ENCODE measurements at places on chromosomes 7 and 10. TPM values are rescaled to one million over a fixed set of nuclear protein-coding genes. Genes with fewer than 3 reads are reported as not detected.

The STEAP4 gene
- 3.5 TPM for polyA plus RNA-seq

GRCh38 chr7:14294637-14295036 lies 305.2 kb upstream of the ETV1 start:
- no peak for DNase-seq

DNA sequence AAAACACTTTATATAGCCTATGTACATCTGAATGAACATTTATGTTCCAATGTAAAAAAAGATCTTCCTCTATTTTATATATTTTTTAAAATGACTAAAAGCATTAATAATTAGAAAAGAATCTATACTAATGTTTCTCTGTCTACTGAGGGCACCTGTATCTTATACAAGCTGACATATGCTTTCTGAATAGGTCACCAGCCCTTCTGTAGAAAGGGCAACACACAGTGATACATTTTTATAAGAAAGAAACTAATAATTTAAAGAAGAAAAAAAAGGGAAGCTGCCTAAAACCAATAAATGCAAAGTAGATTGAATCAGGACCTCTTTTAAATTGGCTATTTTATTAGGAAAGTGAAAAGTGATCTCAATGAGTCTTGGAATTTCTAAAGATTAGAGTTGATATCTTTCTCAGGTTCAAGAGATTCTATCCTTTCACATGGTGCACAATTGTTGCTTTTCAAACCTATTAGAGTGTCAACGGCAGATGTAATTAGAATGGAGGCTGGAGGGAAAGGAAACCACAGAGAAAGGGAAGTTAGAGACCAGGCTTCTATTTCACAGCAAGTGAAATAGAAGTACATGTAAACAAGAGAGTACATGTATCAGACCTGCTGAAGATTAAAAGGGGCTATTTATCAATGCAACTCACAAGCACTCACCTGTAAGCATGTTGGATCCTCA lies 6.3 kb downstream of the MTPN start:
- DNase-seq = no peak

DNA sequence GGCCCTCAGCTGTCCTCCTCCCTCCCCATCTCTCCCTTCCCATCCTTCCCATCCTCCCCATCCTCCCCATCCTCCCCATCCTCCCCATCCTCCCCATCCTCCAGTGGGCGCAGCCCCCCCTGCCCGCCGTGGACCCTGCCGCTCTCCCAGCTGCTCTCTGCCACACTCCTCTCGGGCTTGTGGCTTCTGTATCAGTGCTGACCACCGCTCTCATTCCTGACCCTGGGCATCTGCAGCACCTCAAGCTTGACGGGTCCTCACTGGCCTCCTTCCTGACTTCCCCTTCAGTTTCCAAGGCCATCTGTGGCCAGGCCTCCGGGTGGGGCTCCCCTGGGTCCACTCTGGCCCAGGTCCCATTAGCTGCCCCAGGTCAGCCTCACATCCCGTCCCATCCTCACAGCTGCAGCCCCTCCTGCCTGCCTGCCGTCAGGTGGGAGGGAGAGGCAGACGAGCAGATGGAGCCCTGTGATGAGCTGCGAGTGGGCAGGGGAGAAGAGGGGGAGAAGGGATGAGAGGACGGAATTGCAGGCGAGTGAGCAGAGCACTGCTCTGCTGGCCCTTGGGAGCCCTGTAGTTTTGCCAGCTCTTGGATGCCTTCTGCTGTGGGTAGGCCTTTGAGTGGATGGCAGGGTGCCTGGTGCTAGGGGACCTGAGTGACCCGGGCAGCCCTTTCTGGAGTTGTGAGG lies 35.7 kb downstream of the LHPP start:
- DNase-seq = no peak

DNA sequence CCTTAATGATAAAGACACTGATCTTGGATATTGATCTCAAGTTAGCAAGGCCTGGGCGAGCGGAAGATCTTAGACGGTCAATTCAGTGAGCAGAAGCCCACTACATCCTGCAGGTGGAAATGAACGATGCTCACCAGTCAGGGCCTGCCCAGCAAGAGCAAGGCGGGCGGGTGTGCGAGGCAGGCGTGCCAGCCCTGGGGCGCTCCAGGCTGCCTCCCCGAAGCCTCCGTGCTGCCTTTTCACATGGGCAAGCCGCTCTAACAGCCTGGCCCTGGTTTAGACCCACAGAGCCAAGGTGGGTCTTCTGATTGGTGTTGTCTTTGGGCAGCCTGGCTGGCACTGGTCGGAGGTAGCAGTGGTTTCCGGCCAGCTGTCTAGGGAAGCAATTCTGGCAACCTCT lies 475.1 kb upstream of the FOXK1 start:
- DNase-seq = no peak

The FOXI2 gene
- 0.47 TPM for polyA plus RNA-seq

DNA sequence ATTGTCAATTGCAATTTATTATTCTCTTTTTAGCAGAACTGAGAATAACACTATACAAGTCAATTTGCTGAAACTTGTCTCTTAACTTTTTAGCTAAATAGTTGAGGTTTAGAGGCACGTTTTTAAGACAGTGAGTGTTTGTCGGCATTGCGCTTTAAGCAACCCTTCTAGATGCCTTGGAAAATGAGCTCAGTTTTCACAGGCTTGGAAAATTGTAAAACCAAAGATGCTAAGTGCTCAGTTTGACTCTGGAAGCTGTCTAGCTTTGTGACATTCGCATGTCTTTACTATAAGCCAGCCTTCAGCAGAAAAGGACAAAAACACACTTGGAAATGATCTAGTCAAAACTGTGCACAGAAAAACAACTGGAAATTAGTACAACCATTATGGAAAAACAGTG lies 500.4 kb downstream of the NEBL start:
- DNase-seq = no peak

- no peak for DNase-seq
Measured at GRCh38 chr7:318878-319661, 29.1 kb downstream of the FOXL3 start.

- DNase-seq = no peak
Measured at GRCh38 chr7:134996097-134996550, 9.8 kb downstream of the AGBL3 start.

The PHYHIPL gene
- polyA plus RNA-seq = 1.1 TPM

DNA sequence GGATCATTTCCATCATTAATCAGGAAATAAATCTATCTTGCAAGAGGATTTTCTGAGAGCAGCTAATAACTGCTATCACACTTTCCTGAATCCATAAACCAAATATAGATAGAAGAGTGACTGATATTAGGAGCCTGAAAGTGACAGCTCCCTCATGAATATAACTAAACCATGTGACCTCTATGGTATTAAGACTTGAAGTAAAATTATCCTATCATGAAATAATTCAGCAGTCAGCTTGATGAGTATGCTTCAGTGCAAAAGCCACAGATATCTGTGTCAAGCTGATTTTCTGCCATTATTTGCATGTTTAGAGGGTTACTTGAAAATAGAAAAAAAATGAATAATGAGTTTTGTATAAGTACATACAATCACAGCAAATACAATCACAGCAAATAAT lies 80.1 kb upstream of the PPP1R3A start:
- DNase-seq = no peak

DNA sequence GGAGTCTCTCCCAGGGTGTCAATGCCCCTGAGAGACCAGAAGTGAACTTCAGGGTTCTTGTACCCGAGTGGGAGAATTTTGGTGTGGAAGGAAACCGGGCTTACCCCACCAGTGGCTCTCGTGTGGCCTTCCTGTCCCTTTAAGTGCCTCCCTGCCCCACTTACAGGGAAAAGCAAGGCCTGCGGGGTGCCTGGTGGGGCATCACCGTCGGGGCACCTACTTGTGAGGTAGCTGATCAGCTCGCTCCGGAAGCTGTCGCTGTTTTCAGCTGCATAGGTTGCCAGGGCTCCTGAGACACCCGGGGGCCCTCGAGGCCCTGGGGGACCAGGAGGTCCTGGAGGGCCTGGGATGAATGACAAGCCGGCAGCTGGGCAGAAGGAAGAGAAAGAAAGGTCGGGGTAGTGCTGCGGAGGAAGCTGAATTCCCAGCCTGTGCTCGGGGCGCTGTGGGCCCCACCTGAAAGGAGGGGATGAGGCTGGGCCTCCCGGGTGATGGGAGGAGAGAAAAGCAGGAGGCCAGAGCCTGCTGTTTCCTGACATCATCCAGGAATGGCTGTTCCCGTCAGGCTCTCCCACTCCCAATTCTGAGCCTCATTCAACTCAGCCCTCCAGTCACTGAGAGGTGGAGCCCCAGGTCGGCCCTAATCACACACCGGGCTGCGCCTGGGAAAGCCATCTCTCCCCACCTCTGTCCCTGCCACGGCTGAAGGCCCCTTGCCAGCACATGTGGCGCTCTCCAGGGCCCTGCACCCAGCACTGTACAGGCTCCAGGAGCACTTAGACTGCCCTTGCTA lies 51.1 kb downstream of the COL17A1 start:
- DNase-seq = no peak

The OPN1SW gene
- 2.0 TPM for polyA plus RNA-seq

DNA sequence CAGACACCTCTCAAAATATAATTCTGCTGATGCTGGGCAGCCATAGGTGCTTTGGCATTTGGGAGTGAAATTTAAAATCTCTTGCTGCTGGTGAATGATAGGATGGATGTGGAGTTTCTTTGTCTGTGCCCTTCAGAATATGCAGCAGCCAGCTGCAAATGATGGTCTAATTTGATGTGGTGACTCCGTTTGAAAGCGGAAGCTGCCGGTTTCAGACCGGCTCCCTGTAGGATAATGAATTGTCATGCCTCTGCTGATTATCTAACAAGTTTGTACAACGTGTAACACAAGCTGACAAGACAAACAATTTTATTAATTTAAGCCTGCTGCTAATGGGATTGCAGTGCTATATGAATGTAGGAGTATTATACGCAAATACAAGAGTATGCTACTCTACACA lies 103.5 kb downstream of the SND1 start:
- no peak for DNase-seq

- no peak for DNase-seq
Measured at GRCh38 chr10:31878486-31878885, 50.1 kb downstream of the ARHGAP12 start.
